Ascending aorta (tissue), 2 donors: ENCODE measurements at places on chromosomes 3 and 15. TPM values are rescaled to one million over a fixed set of nuclear protein-coding genes. Genes with fewer than 3 reads are reported as not detected.
A peak's percentile ranks its signal among the peaks of the same experiment; 100 is the strongest.

DNA sequence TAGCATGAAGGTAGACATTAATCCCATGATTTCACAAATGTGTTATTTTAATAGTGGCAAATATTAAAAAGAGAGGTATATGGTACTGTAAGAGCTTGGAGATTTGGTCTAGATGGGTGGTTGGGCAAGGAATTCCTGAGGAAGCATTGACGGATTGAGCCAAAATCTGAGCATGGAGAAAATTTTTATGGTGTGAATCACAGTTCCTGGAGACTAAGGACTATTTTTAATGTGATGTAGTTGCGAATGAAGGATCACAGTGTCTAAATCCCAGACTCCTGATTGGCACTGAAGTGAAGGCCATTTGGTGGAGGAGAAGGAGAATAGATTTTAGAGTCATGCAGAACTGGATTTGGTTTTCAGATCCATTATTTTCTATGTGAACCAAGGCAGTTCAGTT lies 188.7 kb upstream of the FEZF2 start:
- DNase-seq, result no peak

DNA sequence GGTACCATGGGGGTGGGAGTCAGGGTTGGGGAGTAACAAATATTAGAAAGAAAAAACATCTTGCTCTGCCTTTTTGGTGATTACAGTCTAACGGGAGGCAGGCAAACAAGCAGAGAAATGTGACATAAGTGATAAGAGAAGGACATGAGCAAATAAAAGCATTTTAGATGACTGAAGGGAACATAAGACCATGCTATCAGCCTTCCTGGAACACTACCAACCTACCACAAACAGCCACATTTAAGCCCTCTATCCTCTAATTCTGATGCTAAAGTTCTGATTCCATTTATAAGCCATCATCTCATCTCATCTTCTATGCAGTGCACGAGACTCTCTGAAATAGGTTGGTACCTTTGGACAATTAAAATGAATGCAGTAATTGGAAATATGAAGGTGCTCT lies 243.4 kb upstream of the P2RY1 start:
- no peak for DNase-seq

GRCh38 chr3:49673121-49673714 lies 933 bp upstream of the APEH start:
- DNase-seq, result no peak

GRCh38 chr15:68409736-68410370 lies 22.1 kb downstream of the ITGA11 start:
- DNase-seq, result no peak

DNA sequence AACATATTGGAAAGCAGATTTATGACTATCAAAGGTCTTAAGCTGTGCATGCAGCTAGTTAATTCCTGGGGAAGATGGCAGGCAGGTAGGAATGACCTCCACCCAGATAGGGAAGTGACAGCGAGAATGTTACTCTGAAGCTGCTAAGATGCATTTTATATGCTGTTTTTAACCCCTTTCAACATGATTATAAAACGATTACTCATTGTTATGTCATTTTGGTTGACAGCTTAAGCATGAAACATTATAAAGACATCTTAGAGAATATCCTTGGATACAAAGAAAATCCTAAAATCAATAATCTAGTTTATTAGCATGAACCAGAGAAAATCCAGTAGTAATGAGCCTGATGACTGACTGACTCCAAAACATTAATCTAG lies 220.5 kb downstream of the NR1D2 start:
- DNase-seq, result no peak

DNA sequence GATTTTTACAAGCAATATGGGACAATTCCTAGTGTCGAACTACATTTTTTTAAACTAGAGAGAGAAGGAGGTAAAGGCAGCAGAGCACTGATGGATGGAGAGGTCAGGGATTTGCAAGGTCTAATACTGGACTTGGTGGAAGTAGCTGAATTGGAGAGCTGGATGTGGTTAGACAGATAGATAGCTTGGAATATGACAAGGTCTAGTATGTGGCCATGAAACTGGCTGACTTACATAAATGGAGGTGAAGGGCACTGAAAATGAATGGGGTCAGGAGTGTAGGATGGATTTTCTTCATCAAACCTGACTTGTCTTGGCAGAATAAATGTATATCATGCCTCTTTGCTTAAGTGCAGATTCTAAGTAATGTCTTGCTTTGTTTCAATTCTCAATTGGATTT lies 10.1 kb upstream of the RTP4 start:
- DNase-seq, result no peak

- no peak for DNase-seq
These were observed 173.0 kb downstream of the EBLN2 start for GRCh38 chr3:73234354-73235014.

- DNase-seq, result peak; percentile 85
These were observed 98.2 kb upstream of the CHD2 start for GRCh38 chr15:92801774-92802464.

DNA sequence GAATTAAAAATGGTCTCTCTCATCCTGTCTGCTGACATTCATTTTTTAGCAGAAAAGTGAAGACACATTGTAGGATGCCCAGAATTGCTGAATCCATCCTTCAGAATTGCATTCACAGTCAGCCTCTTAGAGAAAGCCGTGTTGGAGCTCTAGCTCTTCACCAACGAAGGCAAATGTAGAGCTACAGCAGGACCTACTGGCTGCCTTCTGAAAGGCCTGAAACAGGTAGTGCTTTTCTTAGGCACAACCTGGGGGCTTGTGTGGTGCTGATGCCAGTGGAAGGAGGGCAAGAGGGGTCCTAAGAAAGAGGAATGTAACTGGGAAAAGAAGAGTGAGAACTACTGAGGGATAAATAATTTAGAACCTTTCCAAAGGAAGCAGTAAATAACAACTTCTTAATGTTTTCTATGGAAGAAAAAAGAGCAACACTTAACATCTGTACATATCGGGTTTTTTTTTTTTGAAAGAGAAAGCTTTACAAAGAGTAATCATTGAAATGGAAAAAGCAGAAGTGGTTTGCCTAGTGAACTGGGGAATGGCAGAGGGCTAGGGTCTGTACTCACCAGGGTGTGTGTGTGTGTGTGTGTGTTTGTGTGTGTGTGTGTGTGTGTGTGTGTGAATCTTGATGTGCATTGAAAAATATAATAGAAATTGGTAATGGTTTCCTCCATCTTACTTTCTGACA lies 297.8 kb downstream of the SATB1 start:
- no peak for DNase-seq

DNA sequence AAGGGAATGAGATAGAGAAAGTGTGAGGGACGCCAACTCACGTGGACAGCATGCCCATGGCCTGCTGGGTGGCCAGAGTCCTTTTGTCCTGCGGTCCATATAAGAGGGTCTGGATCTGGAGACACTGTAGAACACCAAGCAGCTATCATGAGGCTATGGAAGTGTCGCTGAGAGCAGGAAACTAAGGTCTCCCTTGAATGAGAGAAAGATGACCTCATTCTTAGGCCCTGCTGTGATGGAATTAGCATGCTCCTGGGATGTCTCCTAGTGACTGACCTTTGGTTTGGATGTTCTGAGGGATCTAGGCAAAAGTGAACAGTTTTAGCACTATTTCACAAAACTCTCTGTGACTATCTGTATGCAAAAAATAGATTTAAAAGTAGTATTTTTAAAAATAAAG lies 34.4 kb downstream of the SYNM start:
- no peak for DNase-seq

- DNase-seq, result no peak
These were observed 194.2 kb downstream of the PLCL2 start for GRCh38 chr3:17078926-17079465.

- DNase-seq, result no peak
These were observed 9.4 kb downstream of the TBC1D23 start for GRCh38 chr3:100270215-100270583.

- DNase-seq, result no peak
These were observed 71.0 kb downstream of the NTRK3 start for GRCh38 chr15:88185584-88185983.

DNA sequence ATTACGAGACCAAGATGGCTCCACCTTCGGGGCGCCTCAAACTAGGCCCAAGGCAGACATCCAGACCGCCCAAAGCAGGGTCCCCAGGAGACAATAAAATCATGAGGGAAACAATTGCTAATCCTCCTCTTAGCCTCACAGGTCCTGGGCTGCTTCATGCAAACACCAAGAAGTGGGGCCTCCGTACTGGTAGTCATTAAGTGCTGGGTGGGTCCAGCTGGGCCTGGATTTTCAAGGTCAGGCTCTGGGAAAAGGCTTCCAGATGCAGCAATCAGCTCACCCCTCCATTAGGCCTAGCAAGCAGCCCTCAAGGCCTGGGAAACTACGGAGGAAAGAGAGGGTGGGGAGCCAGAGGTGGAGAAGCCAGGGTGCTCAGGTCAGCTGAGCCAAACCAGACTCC lies 634 bp downstream of the FBXL22 start:
- no peak for DNase-seq

GRCh38 chr3:55519019-55519418 lies 31.9 kb upstream of the WNT5A start:
- no peak for DNase-seq

DNA sequence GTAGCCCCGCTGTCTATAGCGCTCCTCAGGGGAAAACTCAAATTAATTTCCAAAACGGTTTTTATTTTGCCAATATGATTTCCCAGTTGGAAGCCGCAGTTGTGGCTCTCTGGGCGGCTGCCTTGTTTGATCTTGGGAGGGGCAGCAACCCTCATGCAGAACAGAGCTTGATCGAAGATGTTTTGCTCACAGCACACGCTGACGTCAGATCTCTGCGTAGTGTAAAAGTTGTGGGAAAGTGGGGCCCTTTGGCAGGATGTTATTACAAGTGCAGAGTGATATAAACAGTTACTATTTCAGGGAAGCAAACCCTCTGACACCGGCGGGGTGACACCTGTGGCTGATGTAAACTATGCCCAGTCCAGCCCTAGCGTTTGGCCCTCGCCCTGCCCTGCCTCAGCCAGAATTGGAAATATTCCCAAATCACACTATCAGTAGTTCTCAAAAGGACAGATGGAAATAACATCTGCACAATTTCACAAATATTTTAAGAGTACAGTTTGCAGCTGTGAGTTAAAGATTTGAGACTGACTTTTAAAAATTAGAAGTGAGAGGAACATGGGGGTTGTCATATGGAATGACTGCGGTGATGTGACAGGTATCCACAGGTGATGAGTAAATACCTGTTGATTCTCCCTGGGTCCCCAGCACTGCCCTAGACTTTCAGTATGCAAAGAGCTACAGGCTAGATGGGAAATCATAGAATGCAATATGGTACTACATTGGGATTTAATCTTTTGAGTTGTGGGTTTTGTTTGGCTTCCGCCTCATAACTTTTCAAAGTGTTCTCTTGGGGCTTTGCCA lies 1.7 kb downstream of the SYNM start:
- DNase-seq, result no peak

- no peak for DNase-seq
These were observed 307.7 kb downstream of the IL5RA start for GRCh38 chr3:2802429-2802828.

GRCh38 chr3:54681706-54682105 lies 246.2 kb downstream of the LRTM1 start:
- no peak for DNase-seq

The KCNMB3 gene
- total RNA-seq, result 16.5 TPM

The CTXN2 gene
- not detected for total RNA-seq
